Stimulated activated CD4-positive, alpha-beta T cell treated with anti-CD3 and anti-CD28 coated beads, Interleukin-4, amount 100 ng/mL, for 24 hours (primary cell): ENCODE measurements at places on chromosomes 3 and 15.
A peak's percentile ranks its signal among the peaks of the same experiment; 100 is the strongest.

DNA sequence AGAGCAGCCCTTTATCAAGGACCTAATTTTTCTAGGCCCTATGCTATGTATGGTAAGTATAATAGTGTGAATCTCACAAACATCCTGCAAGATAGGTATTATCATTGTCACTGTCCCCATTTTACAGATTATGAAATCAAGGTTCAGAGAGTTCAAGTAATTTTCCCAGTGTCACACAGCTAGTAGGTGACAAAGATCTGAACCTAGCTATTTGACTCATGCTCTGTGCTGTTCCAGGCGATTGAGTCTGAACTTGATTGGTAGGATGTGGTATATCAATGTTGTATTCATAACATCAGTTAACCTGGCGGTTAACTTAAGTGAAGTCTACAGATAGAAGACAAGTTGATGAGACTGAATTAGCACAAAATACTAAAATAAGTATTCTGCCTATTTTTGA is 229.9 kb downstream of the CHST2 start:
- no peak for DNase-seq

DNA sequence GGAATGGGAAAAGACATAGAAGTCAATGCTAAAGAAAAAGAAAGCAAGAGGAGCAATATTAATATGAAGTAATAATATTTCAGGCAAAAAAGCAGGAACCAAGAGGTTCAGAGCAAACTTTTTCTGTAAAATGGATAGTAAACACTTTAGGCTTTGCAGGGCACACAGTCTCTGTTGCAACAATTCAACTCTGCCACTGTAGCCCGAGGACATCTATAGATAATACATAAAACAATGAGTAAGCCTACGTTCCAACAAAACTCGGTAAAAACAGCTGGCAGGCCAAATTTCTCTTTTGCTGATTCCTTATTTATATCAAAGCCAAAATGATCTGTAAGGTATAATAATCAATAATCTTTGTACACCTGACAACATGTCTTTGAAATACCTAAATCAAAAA is 56.8 kb downstream of the SMAD6 start:
- DNase-seq = no peak

DNA sequence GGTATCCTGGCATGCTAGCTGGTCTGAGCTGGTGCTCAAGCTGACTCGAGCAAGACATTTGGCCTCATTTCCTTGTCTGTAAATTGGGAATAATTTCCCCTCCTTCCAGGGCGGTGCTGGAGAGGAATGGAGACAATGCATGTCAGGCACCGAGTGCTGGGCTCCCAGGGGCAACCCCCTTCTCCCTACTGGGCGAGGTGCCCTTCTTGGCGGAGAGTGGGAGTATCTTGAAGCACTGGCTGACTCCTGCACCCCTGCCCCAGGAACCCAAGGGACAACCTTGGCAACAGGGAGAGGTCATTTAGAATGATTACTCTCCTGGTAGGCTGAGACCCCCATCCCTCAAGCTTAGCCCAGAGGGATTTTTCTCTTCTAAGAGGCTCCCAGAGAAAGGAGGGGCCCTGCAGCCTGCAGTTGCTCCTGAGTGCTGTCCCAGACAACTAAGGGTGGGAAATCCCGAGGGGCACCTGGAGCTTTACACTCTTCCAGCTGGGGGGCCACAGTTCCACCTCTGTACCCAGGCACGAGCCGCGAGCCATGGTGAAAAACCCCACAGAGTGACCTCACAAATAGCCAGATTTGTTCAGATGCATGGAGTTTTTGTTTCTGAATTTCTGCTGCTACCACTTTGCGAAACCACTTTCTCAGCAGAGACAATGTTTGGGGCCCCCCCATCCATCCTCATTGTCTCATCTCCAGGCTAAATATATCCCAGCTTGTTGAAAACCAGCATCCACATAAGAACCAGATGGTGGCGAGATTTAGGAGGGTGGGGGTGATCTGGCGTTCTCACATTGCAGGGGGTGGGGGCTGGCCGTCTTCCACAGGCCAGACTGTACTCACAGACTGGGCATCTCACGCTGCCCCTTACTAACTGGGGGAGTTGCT is 44.8 kb downstream of the ABTB1 start:
- no peak for DNase-seq

DNA sequence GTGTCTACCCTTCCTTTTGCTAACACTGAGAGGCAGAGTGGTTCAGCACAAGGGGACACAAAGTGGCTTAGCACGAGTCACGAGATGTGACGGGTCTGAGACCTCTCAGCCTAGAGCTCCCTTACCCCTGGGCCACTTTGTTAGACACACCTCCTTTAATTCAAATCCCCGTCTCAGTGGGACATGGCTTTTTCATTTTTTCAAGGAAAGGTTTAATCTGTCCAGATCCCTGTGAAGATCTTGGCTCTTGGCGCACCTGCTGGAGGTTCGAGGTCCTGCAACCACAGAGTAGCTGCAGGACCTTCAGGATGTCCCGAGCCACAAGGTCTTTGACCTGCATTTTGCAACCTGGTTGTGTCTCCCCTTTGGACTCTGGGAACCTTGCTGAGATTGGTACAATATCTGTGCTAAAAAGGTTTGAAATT is 52.0 kb downstream of the LPP start:
- no peak for DNase-seq

DNA sequence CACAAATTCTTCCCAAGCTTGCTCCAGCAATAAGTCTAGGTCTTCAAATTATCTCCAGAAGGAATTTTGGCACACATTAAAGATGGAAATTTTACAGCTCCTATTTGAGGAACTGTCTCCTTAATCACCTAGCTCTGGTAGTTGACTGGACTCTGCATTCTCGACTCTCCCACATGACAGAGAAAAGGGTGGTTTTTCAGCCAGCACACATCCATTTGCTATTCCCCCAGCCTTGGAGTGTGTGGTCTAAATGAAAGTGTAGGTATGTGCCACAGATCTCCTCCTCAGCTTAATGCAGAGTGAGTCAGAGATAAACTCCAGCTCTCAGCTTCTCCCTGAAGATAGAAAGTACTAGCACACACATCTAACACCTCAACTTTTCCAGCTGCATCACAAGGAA is 62.2 kb upstream of the ALCAM start:
- no peak for DNase-seq

DNA sequence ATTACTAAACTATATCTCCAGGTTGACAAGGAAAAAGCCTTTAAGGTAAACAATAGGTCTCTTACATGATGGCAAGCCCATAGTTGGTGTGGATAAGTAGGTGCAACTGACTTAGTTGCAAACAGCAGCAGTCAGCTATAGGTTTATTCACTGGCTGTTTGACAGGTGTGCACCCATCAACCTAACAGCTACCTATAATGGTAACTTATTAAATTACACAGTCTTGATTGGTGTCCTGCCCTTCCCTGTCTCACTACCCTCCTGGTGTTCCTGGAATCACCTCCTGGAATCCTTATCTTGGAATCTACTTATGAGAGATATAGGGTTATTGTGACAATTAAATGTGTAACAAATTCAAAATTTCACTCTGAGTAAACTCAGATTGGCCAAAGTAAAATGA is 467.8 kb upstream of the UBE2E2 start:
- DNase-seq = no peak

- no peak for DNase-seq
Observed at GRCh38 chr3:39415983-39416382, 9.5 kb downstream of the RPSA start.

GRCh38 chr15:91926908-91927270 is 73.4 kb downstream of the SLCO3A1 start:
- no peak for DNase-seq

DNA sequence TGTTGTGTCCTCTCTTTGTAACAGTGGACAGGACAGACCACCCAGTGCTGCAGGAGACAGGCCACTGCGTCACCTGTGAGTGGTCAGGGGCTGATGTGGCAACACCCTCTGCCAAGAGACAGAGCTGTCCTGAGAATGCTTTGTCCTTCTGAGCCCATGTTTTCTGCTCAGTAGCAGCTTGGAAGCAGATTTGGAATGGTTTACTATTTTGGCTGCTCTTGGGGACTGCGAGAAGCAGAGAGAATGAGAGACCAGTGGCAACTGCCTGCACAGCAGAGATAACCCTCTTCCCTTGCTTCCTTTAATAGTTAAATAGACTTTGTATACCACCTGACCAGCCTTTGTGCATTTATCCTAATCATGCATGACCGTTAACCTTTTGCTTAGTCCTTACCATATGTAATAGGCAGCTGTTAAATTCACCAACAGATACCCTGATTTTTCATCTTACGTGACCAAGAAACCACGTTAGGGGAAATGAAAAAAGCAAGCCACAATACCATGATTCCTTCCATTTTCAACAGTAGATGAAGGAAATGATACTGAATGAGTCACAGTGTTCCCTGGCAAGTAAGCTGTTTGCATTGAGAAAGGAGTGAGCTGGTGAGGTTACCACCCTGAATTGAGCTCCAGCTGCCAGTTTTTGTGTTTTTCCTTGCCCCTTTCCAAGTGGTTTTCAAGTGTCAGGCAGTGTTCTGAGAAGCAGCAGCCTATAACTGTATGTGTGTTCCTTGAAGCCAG is 35.5 kb downstream of the B3GALNT1 start:
- no peak for DNase-seq

- DNase-seq = no peak
Observed at GRCh38 chr3:116423374-116423773, 21.9 kb downstream of the LSAMP start.

- DNase-seq = peak; percentile 56
Observed at GRCh38 chr3:107235928-107236315, 141.3 kb upstream of the CCDC54 start.

GRCh38 chr15:67137951-67138848 is 72.8 kb downstream of the SMAD3 start:
- DNase-seq = no peak

DNA sequence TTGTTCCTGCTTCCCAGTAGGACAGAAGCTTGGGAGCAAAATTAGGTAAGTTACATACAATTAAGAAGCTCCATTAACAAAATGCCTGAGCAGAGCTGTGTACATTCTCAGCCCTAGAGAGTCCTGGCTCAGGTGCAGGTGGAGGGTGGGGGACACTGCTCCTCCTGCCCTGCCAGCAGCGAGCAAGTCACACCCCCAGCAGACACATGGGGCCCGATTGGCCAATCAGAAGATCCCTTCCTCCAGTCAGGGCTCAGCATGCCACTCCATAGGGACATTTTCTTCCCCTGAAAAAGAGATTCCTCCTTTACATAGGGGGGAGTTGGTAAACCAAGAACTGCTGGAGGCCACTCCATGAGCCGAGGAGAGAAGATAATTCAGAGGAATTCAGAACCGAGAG is 62.1 kb downstream of the PLXNA1 start:
- DNase-seq = no peak

DNA sequence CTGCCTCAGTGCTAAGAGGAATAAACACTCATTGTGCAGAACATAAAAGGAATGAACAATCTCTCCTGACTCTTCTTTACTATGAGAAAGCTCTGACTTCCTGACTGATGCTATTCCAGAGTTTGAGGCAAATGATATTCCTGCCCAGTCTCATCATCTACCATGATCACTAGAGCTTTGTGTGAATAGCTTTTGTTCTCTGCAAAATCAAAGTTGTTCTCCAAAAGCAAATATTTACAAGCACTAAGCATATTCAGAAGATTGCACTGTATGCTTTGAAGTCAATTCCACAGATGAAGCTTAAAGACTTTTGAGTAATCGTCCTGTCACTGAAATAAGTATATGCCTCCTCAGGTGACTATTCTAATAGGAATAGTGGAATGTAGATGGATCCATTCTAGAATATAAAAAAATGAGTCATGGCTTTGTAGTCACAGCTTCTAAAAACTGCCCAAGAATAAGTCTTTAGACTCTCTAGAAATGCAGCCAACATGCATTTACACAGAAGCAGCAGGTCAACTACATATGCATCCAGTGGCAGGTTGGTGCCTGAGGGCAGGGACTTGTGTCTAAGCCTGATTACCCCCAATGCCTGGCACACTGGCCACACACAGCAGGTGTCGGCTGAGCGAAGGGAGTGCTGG is 34.6 kb downstream of the TNFAIP8L3 start:
- no peak for DNase-seq

DNA sequence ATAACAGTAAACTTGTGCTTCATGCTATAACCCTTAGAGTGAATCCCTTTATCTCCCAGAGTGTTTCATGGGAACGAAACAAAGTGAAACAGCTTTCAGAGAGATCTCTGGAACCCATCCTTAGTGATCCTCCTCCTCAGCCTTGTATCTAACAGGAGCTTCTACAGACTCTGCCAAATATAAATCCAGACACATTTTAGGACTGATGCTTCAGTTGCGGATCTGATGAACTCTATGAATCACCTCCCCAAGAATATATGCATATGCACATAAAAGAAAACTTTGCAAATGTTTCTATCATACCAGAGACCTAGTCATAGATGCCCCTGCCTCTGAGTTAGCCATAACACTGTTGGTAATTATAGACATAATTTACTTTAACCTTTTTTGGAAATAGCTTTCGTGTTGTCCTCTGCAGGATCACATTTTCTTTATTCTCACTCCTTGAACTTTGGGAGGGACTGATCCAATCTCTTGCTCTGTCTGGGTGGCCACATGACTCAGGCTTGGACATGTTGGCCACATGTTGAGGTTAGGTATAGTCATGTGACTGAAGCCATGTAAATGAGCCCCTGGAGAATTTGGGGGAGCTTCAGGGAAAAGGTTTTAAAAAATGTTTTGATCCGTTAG is 306.4 kb upstream of the CNTN3 start:
- DNase-seq = no peak

DNA sequence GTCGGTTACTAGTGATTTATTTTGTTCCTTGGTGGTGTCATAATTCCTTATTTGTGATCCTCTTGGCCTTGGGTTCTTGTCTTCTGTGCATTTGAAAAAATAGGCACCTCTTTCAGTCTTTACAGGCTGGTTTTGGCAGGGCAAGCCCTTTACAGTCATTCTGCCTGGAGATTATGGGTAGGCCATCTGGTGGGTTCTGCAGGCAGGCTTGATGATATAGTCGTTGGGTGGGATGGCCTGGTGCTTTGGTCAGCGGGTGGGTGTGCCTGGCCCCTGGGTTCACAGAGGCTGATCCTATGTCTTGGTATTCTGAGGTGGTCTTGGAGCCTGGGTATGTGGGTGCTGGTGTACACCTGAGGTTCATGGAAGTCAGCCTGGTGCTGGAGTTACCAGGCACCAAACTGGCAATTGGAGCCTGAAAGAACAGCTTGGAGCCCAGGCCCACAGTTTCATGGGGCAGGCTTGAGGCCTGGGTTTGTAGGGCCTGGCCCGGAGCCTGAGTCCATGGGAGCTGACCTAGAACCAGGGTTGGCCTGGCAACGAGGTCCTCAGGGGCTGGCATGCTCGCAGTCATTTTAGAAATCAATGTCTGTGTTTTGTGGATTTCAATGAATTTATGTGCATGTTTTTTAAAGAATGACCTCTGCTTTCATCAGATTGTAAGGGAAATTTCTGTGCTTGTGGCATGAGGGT is 63.3 kb downstream of the DOCK3 start:
- DNase-seq = no peak

- DNase-seq = no peak
Observed at GRCh38 chr3:120773932-120774331, 31.4 kb downstream of the GTF2E1 start.

GRCh38 chr3:37131860-37132144 is 42.6 kb downstream of the LRRFIP2 start:
- no peak for DNase-seq
